Activated gamma-delta T cell (primary cell): ENCODE measurements at places on chromosomes 1 and 21.

DNA sequence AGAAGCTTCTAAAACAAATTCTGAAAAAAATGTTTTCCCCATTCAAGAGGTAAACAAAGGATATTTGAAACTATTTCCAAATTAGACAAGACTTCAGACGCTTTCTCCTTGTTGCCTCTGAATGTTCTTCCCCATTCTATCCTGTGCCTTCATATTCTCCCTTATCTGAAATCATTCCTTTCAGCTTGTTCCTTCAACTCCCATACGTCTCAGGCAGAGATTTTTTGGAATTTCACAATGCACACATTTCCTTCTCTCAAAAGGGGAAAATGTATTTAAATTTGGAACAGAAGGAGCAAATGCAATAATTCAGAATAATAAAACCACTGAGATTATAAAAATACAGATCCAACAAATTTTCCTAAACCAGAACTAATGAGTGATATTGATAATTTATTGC lies 198.7 kb upstream of the IVNS1ABP start:
- DNase-seq, result no peak

GRCh38 chr1:41439234-41439633 lies 45.2 kb downstream of the EDN2 start:
- no peak for DNase-seq

GRCh38 chr1:243725075-243725474 lies 125.0 kb downstream of the AKT3 start:
- no peak for DNase-seq

DNA sequence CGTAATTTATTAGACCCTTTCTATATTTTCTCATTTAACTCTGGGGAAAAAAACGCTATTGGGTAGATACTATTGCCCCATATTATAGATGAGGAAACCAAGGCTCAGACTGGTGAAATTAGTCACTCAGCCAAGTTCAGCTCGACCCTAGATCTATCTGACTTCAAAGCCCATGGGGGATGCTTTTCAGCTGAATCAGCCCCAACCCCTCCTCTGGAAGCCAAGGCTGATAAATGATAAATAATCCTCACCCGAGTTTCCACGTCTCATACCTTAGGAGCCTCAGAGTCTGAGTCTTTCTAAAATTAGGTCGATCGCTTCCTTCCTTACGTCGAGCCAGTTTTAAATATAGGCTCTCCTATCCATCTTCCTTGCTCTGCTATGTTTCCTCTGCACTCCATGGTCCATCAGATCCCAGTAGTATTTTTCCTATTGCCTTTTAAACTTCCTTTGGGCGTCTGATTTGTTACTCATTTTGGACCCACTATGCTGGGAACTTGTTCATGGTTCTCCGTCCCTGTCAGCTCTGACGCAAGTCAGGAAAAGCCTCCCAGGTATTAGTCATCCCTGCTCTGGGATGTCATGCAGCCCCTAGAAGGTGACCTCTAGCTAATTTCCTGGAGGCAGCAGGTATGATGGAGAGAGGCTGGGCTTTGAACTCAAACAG lies 122.8 kb downstream of the PLPP3 start:
- no peak for DNase-seq

DNA sequence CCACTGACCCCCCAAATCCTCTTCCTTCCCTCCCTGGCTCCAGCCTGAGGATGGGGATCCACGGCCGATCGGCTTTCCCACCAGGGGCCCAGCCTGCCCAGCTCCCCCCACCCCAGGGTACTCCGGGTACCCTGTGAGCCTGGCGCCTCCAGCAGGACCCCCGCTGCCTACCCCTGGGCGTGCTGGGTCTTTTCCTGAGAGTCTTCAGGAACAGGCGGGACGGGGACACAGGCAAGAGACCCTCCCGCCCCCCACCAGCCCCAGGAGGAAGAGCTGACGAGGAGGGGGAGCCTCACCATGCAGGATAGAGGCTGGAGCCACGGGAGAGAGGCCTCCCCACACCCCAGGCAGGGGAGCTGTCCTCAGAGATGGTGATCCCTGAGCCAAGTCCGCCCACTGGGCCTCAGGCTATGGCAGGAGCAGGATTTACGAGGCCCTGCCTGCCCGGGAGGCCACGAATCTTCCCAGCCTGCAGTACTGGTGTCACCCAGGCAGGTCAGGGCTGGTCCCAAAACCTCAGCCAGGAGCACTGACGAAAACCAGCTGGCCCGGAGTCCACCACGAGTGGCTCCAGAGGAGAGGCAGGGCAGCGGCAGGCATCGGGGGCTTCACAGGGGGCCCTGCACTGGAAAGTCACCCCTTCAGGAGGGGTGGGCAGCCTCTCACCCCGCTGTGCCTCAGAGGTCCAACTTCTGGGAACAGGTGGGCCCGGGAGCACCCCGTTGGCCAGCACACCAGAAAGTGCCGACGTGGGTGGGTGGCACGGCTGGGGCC lies 58.0 kb downstream of the MEGF6 start:
- no peak for DNase-seq

GRCh38 chr1:41519667-41520066 lies 35.2 kb upstream of the EDN2 start:
- DNase-seq, result no peak

DNA sequence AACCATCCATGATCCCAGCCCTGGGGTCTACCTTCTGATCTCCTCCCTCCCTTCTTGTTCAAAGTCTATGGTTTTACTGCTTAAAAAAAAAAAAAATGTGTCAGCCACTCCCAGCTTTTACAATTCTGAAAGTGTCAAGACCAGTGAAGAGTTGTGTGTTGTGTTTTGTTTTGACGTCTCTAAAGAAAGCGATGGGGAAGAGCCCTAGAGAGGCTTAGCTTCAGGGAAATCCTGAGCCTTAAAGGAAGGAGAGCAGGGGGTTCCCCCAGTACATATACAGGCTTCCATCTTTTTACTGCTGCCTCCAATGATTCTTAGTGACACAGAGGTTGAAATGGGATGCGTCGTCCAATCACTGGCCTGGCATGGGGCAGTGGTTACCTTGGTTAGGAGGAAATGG lies 13.9 kb upstream of the FMOD start:
- no peak for DNase-seq

- no peak for DNase-seq
Observed at GRCh38 chr1:6130036-6130435, 50.1 kb downstream of the CHD5 start.

- DNase-seq, result no peak
Observed at GRCh38 chr1:8122160-8122476, 96.0 kb upstream of the ERRFI1 start.

DNA sequence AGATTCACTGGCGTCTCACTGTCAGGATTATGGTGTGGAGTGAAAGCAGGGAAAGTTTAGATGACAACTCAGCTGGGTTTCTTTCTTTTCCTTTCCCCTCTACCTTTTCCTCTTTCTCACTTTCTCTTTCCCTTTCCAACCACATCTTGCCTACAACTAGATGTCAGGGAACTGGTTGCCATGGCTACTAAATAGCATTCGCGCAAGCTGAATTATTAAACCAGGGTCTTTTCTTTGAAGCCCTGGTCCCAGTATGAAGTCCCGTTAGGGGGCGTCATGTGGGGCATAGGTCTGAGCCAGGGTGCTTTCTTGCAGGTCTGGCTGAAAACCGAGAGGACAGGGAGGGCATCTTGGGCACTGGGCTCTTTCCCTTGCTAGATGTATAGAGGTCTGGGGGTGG lies 168.4 kb upstream of the CACNA1E start:
- no peak for DNase-seq

- no peak for DNase-seq
Observed at GRCh38 chr1:170354246-170354645, 177.7 kb upstream of the GORAB start.

DNA sequence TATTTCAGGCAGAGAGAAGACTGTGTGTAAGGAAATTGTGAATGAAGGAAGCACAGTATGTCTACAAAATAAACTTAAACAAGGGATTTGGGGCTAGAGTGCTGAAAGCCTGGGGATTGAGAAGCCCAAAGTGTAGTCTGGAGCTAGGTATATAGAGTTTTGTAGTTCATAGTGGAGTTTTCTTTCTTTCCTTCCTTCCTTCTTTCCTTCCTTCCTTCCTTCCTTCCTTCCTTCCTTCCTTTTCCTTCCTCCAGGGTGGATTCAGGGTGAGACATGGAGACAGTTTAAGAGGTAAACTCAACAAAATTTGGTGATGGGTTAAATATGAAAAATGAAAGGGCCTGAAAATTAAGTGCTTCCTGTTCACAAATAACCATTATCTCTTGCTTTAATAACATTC lies 757.8 kb upstream of the CXADR start:
- no peak for DNase-seq
